ENCODE measurements at places on chromosomes 7 and 10.

GRCh38 chr10:70462349-70462984 is 16.1 kb upstream of the PALD1 start:
- no peak for DNase-seq

DNA sequence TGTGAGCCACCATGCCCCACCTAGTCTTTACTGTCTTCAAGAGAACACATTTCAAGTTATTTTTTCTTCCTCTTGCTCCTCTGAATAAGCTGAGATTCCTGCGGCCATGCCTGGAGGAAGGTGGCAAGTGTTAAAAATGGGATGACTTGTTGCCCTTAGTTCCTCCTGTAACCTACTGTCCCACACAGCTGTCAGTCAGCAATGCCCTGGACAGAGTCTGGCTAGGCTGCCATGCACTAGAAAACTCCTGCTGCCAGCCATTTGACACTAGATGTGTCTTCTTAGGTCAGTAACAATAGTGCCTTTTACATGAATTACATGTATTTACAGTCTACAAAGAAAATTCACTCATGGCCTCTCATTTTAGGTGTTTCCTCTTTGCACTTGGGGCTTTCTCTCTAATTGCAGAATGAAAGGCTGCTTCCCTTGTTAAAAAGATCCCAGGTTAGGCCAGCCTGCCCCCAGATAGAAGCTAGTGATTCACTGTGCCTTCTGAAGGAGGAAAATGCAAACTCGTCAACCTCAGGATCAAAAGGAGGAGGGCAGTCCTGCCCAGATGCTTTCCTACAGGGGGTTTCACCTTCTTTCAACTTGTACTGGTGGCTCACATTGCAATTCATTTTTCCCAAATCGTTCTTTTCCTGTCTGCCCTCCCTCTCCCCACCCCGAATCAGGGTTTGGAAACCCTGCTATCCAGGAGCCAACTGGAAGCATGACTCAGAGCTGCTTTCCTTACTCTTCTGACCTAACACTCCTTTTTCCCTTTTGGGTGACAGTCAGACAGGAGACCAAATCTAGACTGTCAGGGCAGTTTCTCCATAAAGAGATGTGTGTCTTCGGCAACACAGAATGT is 136.6 kb downstream of the SPAG6 start:
- DNase-seq, result peak; percentile 30

- DNase-seq, result no peak
These were observed 36.1 kb downstream of the AGK start for GRCh38 chr7:141587304-141587703.

DNA sequence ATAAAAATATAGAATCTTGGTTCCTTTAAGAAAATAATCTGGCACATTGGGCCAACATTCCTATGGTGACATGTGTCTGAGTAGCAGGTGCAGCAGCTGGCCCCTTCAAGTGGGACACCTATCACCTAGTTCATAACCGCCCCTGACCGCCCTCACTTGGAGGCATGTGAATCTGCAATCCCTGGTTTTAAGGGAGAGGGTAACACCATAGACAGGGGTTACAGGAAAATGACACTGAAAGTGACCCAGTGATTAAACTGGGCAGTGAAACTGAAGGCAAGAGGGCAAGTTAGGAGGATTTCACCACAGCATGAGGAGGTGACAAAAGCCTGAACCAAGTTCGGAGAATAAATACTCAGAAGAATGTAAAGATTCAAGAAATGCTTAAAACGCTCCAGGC is 1.1 kb downstream of the RSU1 start:
- DNase-seq, result no peak

GRCh38 chr10:79490400-79491142 is 21.8 kb upstream of the EIF5AL1 start:
- peak; percentile 74 for DNase-seq

GRCh38 chr7:27586825-27587224 is 75.9 kb downstream of the HIBADH start:
- no peak for DNase-seq

DNA sequence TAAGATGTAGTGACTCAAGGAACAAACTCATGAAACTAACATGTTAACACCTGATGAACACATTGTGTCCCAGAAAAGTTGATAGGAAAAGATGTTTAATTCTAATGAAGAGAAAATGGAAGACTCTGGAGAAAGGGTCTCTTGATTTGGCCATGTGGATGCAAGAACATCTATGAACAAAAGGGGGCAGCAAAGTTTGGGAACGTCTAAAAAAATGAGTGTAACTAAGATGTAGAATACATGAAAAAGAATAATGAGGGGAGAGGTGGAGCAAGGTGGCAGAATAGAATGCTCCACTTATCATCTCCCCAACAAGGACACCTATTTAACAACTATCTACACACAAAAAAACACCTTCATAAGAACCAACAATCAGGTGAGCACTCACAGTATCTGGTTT is 805.1 kb downstream of the TNS3 start:
- DNase-seq, result peak; percentile 41

DNA sequence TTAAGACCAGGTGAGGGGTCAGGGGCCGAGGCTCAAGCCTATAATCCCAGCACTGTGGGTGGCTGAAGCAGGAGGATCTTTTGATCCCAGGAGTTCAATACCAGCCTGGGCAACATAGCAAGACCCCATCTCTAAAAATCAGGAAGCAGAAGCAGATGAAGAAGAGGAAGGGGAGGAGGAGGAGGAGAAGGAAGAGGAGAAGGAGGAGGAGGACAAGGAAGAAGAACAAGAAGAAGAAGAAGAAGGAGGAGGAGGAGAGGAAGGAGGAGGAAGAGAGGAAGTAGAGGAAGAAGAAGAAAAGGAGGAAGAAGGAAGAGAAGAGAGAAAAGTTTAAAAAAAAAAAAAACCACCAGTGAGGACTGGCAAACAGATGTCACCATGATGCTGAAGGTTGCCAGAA is 92.0 kb upstream of the TMEM26 start:
- DNase-seq, result no peak

DNA sequence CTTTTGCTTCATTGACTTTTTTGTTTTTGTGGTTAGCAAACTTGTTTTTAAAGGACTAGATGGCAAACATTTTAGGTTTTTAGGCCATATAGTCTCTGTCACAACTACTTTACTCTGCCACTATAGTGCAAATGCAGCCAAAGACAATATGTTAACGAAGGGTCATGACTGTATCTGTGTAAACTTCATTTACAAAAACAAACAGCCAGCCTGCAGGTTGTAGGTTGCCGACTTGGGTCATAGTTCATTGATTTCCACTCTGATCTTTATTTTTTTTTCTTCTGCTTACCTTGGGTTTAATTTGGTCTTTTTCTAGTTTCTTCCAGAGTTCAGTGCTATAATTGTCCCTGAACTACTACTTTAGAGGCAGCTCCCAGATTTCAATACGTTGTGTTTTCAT is 120.0 kb downstream of the ARHGAP22 start:
- no peak for DNase-seq

GRCh38 chr10:129678186-129678585 is 211.1 kb downstream of the MGMT start:
- DNase-seq, result no peak

DNA sequence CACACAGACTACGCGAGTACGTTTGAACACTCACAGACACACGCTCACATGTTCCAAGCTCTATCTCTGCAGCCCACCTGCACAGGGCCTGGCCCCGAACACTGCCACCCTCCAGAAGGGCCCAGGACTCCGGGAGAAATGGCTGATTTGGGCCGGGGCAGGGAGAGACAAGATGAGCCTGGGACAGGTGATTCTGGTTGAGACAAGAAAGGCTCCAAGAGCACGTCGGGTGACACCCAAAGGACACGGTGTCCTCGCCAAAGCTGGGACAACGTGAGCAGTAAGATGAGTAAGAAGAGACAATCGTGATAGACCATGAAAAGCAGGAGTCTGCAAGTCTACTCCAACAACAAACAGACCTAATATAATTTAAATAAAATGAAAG is 9.2 kb downstream of the GPER1 start:
- no peak for DNase-seq

DNA sequence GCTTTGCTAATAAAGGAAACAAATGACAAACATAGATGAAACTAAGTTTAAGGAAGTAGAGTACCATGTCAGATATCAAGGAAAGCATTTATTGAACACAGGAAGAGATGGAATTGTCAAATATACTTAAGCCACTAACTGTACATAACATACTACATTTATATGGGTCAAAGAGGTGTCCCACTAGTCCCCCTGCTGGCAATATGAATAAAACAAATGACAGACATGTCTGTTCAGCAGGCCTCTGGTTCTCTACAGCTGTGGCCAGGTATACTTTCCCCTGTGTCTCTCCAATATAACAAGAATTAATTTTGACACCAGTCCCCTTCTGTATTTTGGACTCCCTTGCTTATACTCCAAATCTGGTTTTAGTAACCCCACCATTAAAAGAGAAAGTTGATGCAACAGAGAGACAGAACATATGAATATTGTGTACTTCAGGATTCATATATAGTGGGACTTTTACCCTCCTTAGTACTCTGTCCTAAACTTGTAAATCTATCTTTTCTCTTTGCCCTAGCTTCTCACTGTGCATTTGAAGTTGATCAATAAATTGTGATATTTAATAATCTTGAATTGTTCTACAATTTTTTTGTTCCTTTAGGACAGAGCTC is 42.9 kb downstream of the CD36 start:
- peak; percentile 43 for DNase-seq

GRCh38 chr10:98528166-98528804 is 81.5 kb upstream of the HPS1 start:
- peak; percentile 68 for DNase-seq

- DNase-seq, result peak; percentile 74
These were observed 254.5 kb upstream of the BMPER start for GRCh38 chr7:33650828-33651227.

GRCh38 chr10:45308707-45309106 is 6.7 kb downstream of the OR13A1 start:
- DNase-seq, result no peak

GRCh38 chr10:130409331-130409730 is 273.1 kb downstream of the GLRX3 start:
- no peak for DNase-seq

DNA sequence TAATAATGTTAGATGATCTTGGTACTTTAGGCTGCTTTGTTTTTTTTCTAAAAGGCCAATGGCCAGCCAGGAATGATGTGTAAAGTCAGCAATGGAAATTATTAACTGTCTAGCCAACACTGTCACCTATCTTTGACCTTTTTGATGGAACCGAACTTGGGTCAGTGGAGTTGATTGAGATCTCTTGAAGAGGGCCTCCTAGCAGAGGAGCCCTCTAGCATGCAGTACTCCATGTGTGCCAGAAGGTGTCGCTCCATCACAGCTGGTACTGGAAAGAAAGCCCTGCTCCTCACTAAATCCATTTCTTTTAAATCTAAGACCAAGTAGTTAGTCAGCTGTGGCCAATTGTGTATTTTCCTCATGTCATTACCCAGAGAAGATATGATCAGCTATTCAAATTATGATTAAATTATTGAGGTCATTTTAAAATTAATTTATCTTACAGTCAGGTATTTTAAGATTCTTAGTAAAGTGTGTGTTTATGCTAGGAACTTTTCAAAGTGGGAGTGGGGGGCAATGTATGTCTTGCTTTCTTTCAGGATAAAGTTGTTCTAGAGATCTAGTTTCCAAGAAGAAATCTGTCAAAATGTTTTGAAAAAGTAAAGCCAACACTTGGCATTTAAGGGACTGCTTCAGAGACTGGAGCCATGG is 33.1 kb upstream of the CROT start:
- DNase-seq, result peak; percentile 58

GRCh38 chr10:21953585-21954057 is 49.9 kb downstream of the DNAJC1 start:
- peak; percentile 74 for DNase-seq

GRCh38 chr7:143250822-143251221 is 12.4 kb upstream of the GSTK1 start:
- DNase-seq, result no peak

DNA sequence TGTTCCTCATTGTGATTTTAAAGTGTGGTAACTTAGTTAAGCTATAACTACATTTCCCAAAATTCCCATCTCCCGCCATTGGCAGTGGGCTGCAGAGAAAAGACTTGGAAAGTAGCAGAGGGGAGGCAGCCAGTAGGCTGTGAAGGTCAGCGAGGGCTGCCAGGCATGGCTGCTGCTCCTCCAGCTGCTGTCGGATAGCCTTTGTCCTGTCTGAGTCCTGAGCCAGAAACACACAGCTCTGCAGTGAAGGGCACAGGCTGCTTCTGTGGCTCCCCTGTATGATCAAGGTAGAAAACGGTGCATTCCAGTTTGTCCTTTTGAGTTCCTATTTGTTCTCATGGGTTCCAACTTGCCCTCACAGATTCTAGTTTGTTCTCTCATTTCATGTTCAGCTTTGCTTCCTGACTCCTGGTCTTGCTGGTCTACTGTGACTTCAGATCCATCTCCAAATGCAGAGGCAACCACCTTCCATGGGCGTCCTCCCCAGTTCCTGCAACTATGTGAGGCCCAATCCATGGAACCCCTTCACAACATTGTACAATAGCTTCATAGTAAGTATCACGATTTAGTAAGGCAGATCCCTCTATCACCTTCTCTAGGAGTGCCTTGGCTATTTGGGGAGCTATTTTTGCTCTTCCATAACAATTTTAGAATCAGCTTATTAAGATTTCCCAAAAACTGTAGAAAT is 31.7 kb downstream of the SYPL1 start:
- DNase-seq, result no peak

DNA sequence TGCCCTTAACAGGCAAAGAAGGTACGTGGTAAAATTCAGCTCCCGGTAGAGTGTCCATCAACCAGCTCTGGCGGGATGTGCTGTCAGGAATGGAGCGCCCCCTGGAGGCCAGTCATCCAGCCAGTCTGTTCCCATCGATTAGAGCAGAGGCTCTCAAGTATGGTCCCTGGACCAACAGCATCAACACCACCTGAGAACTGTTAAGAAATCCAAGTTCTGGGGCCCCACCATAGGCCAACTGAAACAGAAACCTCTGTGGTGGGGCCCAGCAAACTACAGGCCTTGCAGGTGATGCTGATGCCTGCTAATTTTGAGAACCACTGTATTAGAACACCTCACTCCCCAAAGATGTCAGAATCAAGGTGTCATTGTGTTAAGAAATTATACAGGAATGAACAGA is 109.2 kb downstream of the DPY19L1 start:
- DNase-seq, result peak; percentile 37

DNA sequence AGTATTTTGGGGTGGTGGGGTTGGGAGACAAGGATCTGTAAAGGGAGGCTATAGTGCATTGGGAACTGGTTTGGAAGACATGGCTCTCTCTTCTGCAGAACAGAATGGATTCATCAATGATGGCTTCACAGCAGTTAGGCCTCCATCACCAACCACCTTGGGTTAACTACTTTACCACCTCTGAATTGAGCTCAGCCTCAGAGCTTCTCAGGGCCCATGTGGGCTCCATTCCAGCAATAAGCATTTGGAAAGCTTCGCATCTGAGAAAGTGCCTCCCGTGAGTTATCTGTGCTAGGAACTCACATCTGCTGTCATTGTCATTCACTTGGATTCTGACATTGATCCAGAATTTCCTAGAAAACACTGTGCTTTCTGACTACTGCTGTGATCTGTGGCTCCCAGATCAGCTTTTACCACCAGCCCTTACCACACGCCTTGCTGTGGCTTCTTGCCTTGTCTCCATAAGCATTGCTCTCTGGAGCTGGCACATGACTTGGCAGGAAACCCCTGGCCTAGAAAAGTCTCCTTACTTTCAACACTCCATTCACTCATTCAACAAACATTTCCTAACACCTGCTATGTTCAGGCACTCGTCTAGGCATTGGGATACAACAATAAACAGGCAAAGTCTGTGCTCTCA is 70.7 kb upstream of the ADO start:
- no peak for DNase-seq
